ENCODE measurements at places on chromosomes 11 and 22. TPM values are rescaled to one million over a fixed set of nuclear protein-coding genes. Genes with fewer than 3 reads are reported as not detected.

The RASSF10 gene
- not detected for polyA plus RNA-seq

The TEAD1 gene
- 15.3 TPM for polyA plus RNA-seq

The ARCN1 gene
- 180 TPM for polyA plus RNA-seq

The MRE11 gene
- polyA plus RNA-seq: 3.0 TPM

The SLC22A9 gene
- not detected for polyA plus RNA-seq

The HEPHL1 gene
- polyA plus RNA-seq: not detected

The OR8G1 gene
- polyA plus RNA-seq: not detected

The JAML gene
- polyA plus RNA-seq: 0.04 TPM

The OR10D3 gene
- polyA plus RNA-seq: not detected

The NXPE4 gene
- polyA plus RNA-seq: not detected

The TECTA gene
- 0.97 TPM for polyA plus RNA-seq

The MMP27 gene
- polyA plus RNA-seq: not detected

The GVQW3 gene
- polyA plus RNA-seq: 1.0 TPM

The SPINDOC gene
- 29.4 TPM for polyA plus RNA-seq

The AP1B1 gene
- 188 TPM for polyA plus RNA-seq

The HTR3A gene
- polyA plus RNA-seq: not detected

The SCUBE2 gene
- 0.54 TPM for polyA plus RNA-seq

The MPPED1 gene
- polyA plus RNA-seq: not detected

The PARVA gene
- 40.6 TPM for polyA plus RNA-seq

The KLHL35 gene
- 2.7 TPM for polyA plus RNA-seq

The LRRC74B gene
- not detected for polyA plus RNA-seq

The GAB4 gene
- polyA plus RNA-seq: not detected

The OR56A1 gene
- not detected for polyA plus RNA-seq

The ACRV1 gene
- polyA plus RNA-seq: not detected

The APOL5 gene
- not detected for polyA plus RNA-seq

The NECTIN1 gene
- polyA plus RNA-seq: 8.4 TPM

The TEX12 gene
- polyA plus RNA-seq: not detected

The GRIK4 gene
- polyA plus RNA-seq: 0.81 TPM

The CRYBB2 gene
- 0.36 TPM for polyA plus RNA-seq

The PRDM11 gene
- 6.9 TPM for polyA plus RNA-seq

The OR8K3 gene
- polyA plus RNA-seq: not detected

The MS4A7 gene
- 0.04 TPM for polyA plus RNA-seq

The TRPM5 gene
- not detected for polyA plus RNA-seq

The DPP3 gene
- polyA plus RNA-seq: 55.8 TPM

The OR52H1 gene
- 0.33 TPM for polyA plus RNA-seq

The FGF3 gene
- polyA plus RNA-seq: not detected
